ENCODE measurements at places on chromosomes 2 and 18.

GRCh38 chr2:125004106-125004800, 979.2 kb downstream of the CNTNAP5 start:
- DNase-seq: no peak

DNA sequence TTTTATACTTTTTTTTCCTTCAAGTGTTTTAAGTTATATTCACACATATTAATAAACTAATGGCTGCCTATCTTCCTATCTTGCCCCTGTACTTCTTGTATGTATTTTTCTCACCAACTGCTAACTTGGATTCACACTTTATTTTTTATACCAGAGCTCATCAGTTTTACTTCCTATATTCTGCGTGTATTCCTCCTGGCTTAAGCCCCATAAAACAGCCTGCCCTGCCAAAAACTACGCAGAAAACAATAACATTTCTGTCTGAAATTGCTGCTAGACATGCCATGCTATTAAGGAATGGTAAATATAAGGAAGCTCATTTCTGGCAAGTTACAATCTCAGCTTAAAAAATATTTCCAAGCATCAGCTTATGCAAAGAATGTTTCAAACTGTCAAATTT, 172.3 kb downstream of the UBE2E3 start:
- DNase-seq: peak; percentile 38

DNA sequence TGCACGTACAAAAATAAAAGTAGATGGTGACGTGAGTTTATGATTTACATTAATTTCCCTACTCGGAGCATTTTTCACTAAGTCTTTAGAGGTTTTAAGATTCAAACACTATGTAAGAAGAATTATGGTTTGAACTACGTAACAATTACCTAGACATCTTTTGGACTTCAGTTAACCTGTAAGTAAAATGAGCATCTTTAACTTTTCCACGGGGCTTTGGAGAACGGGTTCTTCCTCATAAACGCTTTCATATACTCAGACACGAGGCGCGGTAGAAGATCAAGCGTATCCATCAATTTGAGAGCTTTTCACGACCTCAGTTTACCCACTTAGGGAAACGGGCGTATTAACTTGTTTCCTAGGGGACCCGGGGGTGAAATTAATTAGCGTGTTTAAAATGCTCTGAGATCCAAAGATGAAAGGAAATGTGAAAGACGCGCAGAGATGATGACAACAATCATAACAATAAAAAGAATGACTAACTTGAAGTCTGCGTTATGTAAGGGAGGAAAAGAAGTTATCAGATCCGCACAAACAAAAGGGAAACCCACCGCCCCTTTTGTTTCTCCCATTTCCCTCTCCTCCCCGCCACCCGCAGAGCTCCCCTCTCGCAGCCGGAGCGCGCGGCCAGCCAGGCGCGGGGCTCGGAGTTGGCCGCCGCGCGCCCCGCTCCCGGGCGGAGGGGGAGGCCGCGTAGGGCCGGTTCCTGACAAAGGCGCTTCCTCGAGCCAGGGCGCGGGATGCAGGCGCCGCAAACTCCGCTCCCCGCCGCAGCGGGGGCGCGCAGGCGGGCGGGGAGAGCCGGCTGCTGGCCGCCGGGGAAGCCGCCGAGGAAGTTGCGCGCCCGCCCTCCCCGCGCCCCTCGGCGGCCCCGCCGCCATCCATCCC, 807 bp downstream of the PELI1 start:
- peak; percentile 45 for DNase-seq

GRCh38 chr2:63811063-63811462, 30.6 kb upstream of the UGP2 start:
- DNase-seq: no peak

- DNase-seq: no peak
These were observed 63.9 kb downstream of the PHLPP1 start for GRCh38 chr18:62778976-62779869.

GRCh38 chr2:232873292-232873908, 3.3 kb downstream of the SNORC start:
- no peak for DNase-seq

- peak; percentile 26 for DNase-seq
These were observed 20.0 kb upstream of the RNF149 start for GRCh38 chr2:101328474-101329007.

GRCh38 chr2:148253685-148254084, 232.8 kb downstream of the MBD5 start:
- no peak for DNase-seq

DNA sequence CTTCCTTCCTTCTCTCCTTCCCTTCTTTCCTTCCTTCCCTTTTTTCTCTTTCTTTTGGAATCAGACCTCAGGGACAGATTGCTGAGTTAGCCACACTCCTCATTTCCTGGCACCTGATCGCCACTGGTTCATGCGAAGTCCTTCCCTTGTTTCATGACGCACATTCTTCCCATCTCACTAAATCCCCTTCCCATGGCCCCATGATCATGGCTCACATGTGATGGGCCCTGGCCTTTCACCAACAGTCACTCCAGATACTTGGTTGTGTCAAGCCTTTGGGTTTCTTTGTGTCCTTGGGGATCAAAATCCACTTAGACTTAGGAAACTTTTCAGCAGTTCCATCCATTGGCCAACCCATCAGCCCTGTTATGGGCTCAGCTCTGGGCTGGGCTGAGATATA, 23.8 kb upstream of the ASPRV1 start:
- DNase-seq: no peak

- DNase-seq: peak; percentile 7
These were observed 39.3 kb upstream of the ELAC1 start for GRCh38 chr18:50928551-50928950.

GRCh38 chr2:46294176-46294836, 2.9 kb upstream of the EPAS1 start:
- DNase-seq: no peak

DNA sequence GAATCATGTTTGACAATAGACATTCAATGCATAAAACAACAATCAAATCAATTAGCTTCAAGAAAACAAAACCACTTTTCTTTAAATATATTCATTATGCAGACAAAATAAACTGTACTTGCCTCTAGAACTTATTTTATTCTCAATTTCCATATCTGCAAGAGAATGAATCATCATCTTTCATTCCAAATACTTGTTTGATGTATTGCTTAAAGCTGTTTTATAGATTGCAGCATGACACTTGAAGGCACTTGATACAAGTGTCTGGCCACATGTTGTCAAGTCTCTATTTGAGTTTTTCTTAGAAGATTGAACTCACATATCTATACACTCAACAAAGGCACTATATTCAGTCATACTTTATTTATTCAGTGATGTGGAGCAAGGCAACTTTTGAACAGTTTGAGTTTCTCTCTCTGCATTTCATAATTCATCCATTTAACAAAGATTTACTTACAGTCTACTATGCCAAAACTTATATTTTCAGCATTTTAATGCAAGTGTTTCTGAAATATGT, 38.7 kb upstream of the DDX18 start:
- no peak for DNase-seq

- DNase-seq: no peak
These were observed 54.4 kb downstream of the ARHGEF4 start for GRCh38 chr2:130890941-130891669.

DNA sequence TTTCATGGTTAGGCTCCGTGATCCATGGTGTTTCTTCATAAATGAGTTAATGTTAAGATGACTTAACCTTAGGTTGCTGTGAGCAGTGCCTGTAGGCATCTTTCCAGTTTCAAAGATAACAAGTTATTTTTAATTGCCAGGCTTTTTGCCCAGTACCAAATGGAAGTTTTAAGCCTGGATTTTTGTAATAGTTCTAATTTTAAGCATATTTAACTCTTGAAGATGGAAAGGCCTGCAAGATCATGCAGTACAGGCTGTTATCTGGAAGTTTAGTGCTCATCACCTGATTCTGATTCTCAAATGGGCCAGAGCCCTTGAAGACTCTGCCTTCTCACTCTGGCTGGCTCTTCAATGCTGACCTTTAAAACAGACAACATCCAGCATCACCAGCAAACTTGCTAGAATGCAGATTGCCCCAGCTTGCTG, 141.3 kb downstream of the NCK2 start:
- peak; percentile 63 for DNase-seq

- peak; percentile 62 for DNase-seq
These were observed 633.2 kb upstream of the PKDCC start for GRCh38 chr2:41414486-41415230.

DNA sequence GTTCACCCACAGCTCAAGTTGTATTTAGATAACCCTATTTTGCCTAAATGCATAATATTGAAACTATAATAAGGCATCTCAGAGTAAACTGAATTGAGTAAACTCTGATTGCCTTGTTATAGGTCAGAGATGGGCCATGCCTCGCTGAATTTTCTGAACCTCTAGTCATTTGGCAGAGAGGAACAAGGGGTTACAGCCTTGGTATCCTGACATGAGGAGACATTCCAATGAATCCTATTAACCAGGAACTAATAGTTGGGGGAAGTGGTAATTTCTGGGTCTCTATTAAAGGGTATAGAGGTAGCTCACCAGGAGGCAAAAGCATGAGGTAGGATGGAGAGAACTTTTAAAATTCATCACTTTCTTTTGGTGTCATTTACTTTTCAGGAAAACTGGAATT, 227.4 kb upstream of the CHST9 start:
- DNase-seq: no peak

- no peak for DNase-seq
These were observed 40.3 kb downstream of the ASB1 start for GRCh38 chr2:238467062-238467461.

- no peak for DNase-seq
These were observed 8.0 kb downstream of the SIX3 start for GRCh38 chr2:44949329-44950151.

GRCh38 chr2:204539019-204539385, 6.3 kb upstream of the PARD3B start:
- DNase-seq: no peak

DNA sequence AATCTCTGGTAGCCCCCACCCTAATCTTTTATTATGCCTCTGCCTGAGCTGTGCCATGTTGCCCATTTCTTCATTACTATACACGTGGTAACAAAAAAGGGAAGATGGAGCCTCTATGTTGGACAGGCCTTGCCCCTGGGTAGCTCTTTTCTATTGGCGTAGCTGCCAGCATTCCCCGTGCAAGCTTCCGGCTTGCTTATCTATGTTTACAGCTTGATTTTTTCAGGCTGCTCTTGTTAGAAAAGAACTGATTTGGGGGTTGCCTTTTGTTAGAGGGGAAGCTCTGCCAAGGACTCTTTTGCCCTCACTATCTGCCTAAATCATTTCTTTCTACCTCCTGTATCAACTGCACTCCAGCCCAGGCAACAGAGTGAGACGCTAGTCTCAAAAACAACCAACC, 45.5 kb upstream of the ZSWIM2 start:
- DNase-seq: no peak

DNA sequence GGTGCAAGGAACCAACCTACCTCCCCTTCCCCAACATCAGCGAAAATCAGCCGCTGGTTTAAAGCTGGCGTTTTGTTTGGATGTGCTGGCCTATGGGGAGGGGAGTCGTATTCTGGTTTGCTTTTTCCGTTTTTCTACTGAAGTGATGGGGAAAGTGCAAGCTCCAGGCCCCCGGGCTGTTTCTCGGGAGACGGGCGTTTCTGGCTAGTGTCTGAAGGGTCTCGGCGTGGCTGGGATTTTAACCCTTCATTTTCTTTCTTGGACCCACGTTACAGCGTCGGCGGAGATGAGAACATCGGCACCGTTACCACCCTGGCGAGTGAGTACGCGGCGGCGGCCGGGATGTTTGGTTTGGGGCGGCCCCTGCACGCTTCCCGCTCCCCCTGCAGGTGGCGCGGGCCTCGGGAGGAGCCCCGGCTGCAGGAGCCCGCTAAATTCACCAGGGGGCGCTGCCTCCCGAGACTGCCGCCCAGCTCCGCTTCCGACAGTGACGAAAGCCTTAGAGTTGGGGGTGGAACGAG, 70.7 kb downstream of the PLB1 start:
- DNase-seq: peak; percentile 74

DNA sequence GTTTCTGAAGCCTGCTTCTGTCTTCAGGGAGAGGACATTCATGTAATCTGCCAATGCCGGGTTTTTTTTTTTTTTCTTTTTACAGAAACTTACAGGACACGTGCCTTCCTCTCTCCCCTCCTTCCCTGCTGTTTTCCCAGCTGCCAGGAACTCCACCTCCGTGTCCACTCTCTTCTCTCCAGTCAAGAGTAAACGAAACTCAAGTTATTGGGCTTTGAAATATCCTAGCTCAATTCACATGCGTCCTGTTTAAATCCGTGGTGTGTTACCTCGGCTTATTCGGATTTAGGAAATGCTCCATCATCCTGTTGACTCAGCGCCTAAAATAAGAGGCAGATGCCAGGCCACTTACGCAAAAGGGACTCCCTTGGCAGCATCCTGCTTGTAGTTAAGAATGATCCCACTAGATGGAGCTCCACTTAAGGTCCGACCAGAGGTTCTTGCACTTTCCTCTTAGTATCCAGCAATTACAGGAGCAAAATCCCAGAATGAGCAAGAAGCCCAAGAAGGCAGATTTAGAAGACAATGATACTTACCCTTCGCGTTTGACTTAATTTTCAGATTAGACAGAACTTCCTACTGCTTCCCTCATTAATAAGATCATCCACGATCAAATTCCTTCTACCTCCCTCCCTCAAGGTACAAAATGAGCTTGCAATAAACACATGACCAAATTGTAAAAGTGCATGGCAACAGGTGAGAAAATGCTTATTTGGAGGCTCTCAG, 97.2 kb upstream of the ZCCHC2 start:
- peak; percentile 92 for DNase-seq

DNA sequence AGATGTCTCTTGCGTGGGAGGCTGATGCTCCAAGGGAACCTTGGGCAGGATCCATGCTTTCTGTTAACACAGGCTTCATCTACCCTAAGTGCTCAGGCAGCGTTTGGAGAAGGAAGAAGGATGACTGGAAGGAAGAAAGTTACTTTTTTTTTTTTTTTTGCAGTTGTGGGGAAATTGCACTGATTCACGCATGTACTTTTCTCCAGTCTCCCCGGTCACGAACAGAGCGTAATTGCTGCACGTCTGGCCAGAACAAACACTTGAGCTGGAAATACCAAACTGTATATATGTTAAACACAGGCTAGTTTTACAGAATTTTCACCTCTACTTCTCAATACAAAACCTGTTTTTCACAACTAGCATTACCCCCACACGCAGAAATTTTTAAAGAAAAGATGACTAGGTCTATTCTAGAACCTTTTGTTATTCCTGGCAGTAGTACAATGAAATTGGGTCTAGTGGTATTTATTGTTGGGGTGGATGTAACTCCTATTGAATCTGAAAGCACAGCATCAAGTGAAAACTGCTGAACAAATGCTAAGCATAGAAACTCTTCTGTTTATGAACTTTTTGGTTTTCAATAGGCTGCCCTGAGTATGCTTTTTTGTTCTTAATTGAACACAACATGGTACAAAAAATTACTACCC, 9.3 kb upstream of the SCYGR5 start:
- DNase-seq: no peak

GRCh38 chr2:40259900-40260299, 192.0 kb downstream of the SLC8A1 start:
- no peak for DNase-seq
